ENCODE measurements at places on chromosomes 5 and 9.

GRCh38 chr5:118303296-118303695 lies 685.1 kb downstream of the DTWD2 start:
- no peak for DNase-seq

GRCh38 chr5:2569176-2569575 lies 182.3 kb downstream of the IRX2 start:
- DNase-seq: no peak

DNA sequence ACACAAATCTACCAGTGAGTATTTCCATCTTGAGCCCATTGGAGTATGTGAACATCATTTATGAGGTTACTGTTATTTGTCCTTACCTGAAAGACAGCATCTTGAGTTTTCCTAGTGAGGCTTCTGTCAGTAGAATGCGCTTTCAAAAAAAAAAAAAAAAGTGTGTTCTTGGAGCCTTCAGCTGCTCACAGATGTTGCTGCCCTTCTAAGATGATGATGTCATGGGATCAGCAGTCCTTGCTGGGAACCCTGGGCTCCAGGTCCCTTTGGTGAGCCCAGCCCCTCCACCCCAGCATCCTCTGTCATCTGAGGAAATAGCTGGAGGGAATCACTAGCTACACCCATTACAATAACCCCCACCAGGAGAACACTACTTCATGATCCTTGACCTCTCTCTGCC lies 83.3 kb downstream of the ATPSCKMT start:
- no peak for DNase-seq

- DNase-seq: no peak
Observed at GRCh38 chr9:114962809-114963208, 32.4 kb upstream of the TNFSF8 start.

DNA sequence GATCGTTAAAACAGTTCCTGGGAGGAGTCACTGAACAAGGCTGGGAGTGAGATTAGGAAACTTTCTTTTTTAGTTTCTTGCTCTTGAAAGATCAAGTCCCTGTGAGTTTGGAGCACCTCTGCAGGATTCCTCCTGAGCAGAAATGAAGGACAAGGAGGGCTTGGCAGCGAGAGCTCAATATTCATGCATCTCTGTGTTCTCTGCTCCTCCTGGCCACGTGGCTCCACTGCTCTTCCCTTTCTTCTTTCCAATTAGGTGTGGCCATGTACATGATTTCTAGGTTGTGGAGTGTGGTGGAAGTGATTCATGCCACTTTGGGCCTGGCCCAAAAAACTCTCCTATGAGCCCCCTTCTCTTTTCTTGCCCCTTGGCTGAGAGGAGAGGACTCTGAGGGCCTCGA lies 67.2 kb downstream of the FGF18 start:
- DNase-seq: no peak

- no peak for DNase-seq
Observed at GRCh38 chr9:800591-801150, 40.8 kb upstream of the DMRT1 start.

GRCh38 chr9:76629205-76629990 lies 134.8 kb upstream of the PCA3 start:
- no peak for DNase-seq

GRCh38 chr5:95621839-95622629 lies 2.1 kb downstream of the GPR150 start:
- no peak for DNase-seq

DNA sequence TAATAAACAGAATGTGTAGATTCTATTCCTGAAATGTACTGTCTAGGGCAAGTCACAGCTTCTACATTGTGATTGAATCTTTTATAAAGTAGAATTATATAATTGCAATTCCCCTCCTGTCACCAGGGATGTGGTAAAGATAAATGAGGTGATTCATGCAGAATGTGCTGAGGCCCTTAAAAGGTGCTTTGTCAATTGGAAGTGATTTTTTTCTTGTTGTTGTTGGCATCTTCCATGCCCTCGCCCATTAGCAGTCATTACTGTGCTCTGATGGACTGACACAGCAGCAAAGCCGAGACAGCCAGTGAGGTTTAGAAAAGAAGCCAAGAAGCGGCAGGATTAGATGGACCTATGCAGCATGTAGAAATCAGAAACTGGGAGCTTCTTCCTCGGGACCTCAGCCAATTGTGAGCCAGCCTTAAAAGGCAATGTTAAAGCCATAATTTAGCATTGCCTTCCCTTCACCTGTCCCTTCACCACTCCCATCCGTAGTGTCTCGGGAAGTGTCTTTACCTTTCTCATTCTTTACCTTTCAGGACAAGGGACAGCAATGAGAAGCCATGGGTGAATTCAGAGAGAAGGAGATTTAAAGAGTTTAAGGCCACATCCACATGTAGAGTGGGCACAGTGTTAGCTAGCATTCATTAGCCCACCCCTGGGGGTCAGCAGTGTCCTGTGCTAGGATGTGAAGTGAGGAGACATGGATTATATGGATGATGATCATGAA lies 257.8 kb downstream of the PLK2 start:
- DNase-seq: no peak

DNA sequence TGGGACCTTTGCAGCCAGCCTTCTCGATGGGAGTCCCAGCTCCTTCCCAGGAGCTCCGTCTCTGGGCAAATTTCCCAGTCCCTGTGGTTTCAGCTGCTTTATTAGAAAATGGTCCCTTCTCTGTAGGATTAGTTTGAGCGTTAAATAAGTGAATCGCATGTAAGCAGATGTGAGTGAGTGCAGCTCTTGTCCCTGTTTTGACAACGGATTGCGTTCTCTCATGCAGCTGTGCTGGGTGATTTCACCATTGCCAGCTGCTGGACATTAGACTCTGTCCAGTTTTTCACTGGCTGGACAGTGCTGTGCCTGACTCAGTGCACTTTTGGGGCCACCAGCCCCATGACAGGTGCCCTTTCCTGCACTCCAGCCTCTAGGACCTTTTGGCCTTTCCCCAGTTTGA lies 11.6 kb upstream of the CEL start:
- no peak for DNase-seq

GRCh38 chr9:108427751-108428150 lies 428.0 kb downstream of the ACTL7B start:
- DNase-seq: no peak

- no peak for DNase-seq
Observed at GRCh38 chr5:102749416-102750030, 5.6 kb upstream of the PAM start.

DNA sequence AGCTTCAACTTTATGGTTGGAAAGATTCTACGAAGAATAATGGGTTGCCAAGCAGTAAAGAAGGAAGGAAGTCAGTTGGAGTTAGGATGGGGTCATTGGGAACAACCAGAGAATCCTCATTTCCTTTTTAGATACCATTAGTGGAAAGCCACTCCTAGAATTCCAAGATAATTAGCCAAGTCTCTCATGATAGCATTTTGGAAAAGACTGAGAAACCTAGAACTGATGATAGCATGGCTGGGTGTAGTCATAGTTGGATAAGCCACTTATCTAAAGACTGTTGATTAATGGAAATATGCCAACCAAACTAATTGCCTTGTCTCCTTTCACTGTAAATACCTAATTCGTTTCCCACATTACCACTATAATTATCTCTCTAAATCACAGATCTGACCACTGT lies 377.0 kb downstream of the GLIS3 start:
- no peak for DNase-seq

- DNase-seq: no peak
Observed at GRCh38 chr9:32722704-32723103, 60.6 kb upstream of the TMEM215 start.

DNA sequence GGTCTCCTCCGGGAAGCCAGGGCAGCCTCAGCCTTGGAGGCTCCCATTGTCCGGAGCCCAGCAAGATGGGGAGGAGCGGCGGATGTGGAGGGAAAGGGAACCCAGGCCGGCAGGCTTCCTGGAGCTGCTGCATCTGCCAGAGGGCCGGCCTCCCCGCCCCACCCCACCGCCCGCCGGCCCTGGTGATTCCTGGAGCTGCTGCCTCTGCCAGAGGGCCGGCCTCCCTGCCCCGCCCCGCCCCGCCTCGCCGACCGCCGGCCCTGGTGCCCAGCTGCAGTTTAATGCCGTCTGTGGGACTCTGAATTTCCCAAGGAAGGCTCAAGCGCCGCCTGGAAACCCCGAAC lies 31.6 kb downstream of the EXD3 start:
- DNase-seq: no peak

DNA sequence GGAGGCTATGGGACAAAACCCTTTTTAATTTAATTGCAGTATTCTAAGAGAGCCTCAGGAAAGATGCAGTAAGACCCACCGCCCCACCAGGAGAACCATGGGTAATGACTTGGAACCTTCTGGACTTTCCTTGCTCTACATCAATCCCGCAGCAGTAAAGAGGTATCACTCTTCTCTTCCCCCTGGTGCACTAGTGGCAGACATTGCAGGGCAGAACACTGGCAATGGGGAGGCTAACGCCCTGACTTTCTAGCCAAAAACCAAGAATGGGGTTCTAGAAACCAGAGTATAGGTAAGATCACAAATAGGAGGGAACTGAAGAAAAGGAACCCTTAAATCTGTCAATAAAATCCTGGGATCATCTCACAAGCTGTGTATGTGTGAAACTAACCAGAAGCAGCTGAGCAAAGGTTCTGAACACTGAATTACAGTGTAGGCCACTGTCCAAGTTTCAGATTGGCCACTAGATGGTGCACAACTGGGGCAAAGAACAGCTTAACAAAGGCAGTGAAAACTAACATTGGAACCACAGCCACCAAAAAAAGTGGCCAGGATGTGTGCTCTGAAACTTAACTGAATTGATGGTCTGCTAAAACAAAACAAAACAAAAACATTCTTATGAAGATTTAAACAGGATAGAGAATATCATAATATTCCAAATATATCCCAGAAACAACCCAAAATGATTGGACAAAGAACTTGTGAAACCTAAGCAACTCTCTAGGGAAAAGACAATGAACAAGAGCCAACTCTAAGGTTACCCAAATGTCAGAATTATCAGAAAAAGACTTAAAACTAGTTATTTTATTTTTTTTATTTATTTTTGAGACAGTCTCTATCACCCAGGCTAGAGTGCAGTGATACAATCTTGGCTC lies 6.6 kb upstream of the FAM151B start:
- no peak for DNase-seq
